ENCODE measurements at places on chromosomes 7 and 10. TPM values are rescaled to one million over a fixed set of nuclear protein-coding genes. Genes with fewer than 3 reads are reported as not detected.

GRCh38 chr10:126674741-126675515, 4.4 kb upstream of the C10orf90 start:
- no peak for DNase-seq
- no peaks in the 10 kb centered on the region for H3K4me1 ChIP-seq
- no peak overlapping the region for H3K27ac ChIP-seq
- H3K36me3 ChIP-seq = no peaks in the 10 kb centered on the region

DNA sequence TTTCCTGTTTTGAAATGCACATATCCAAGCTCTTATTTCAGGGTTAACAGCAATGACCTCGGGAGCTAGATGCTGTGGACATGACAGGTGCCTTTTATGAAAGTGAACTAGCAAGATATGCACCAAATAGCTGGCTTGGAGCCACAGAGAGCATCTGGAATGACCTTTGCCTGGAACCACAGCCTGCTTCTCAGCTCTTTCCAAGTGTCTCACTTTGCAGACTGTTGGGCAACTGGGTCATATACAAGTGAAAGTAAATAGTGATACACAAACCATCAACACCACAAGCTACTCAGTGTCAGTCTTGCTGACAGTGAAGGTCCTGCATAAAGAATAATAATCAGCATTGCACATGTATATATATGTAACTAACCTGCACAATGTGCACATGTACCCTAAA, 183.5 kb downstream of the RNF133 start:
- H3K36me3 ChIP-seq = no peaks in the 10 kb centered on the region
- H3K4me3 ChIP-seq = no peak overlapping the region
- H3K27me3 ChIP-seq = no peaks in the 10 kb centered on the region
- H3K27ac ChIP-seq = no peak overlapping the region

DNA sequence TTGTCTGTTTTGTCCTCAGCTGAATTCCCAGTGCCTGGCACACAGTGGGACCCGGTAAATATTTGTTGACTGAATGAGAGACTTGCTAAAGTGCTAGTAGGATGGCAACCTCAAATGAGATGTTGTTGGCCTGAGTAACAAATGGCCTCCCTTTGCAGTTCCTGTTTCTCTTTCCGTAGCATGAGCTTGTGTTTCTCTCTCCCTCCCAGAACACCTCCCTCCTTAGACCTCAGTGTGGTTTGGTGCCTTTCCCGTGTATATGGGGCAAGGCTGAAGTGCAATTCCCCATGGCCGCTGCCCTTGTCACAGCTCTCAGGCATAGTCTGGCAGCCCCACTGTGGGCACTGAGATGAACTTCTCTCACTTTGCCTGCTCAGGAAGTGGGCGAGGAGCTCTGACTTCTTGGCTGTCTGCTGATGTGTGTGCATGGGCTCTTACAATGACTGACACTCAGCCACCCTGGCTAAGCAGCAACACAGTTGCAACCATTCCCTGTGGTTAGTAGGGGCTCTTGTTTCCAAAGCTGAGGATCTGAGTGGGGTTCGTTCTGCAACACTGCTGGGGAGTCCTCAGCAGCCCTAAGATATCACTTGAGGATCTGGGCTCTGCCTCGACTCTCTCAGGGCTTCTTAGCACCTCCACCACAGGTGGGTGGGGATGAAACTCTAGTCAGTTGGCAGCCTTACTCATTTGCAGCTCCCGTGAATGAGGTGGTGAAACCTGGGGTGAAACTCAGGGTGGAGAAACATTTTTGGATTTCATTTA, 136.1 kb downstream of the ICA1 start:
- H3K36me3 ChIP-seq = no peaks in the 10 kb centered on the region
- no peaks in the 10 kb centered on the region for H3K4me1 ChIP-seq
- no peak overlapping the region for H3K4me3 ChIP-seq
- H3K27me3 ChIP-seq = no peaks in the 10 kb centered on the region
- no peak overlapping the region for H3K27ac ChIP-seq

GRCh38 chr10:23283680-23284079, 60.9 kb downstream of the C10orf67 start:
- no peak overlapping the region for H3K4me3 ChIP-seq
- no peaks in the 10 kb centered on the region for H3K27me3 ChIP-seq
- no peak for DNase-seq
- H3K36me3 ChIP-seq = no peaks in the 10 kb centered on the region
- no peaks in the 10 kb centered on the region for H3K4me1 ChIP-seq

DNA sequence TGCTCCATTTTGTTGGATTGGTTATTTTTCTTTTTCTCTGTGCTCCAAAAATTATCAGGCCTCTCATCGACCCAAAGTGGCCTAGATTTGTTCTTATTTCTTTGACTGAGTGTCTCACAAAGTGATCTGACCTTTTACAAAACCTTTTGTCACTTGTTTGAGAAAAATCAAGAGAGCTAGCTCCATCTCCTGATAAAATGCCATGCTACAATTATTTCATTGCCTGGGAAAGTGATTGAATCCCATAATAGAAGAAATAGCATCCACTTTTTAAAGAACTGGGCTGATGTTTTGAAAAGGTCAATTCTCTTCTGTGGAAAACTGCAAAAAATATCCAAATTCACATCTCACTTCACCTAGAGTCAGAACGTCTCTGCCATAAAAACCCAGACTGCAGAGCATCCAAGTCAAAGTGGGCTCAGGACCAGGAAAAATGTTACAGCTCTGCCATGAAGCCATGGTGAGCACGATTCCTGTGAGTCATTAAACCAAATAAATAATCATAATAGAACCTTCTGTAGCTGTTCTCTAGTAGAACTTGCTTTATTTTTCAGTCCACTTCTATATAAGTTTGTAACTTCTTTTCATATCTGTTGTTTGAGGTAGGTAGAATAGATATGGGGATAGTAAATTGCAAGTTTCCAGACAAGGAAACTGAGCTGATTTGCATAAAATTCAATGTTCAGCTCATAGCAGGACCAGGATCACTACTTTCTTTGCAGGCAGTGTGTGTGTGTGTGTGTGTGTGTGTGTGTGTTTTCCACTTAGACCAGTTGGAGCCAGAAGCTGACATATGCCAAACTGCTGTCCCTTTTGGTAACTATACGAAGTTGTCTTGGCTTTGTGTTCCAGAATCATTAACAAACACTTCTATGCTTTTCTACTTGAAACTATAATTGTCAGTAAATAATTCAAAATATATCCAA, 632.5 kb upstream of the ANKRD30A start:
- no peak for DNase-seq
- H3K27me3 ChIP-seq = no peaks in the 10 kb centered on the region
- peaks cover 9% of the 10 kb centered on the region for H3K4me1 ChIP-seq
- no peak overlapping the region for H3K27ac ChIP-seq
- H3K36me3 ChIP-seq = no peaks in the 10 kb centered on the region
- H3K4me3 ChIP-seq = no peak overlapping the region

SPDYE2B gene
- total RNA-seq = 10.6 TPM

GHITM gene
- 220 TPM for total RNA-seq

C1GALT1 gene
- total RNA-seq = 20.4 TPM

GRID1 gene
- 16.7 TPM for total RNA-seq

CLCN1 gene
- 1.4 TPM for total RNA-seq

Data from testis (tissue), 5 donors.